HTR-8/SVneo (cell line): ENCODE measurements at places on chromosomes 2 and 18.
A peak's percentile ranks its signal among the peaks of the same experiment; 100 is the strongest.

DNA sequence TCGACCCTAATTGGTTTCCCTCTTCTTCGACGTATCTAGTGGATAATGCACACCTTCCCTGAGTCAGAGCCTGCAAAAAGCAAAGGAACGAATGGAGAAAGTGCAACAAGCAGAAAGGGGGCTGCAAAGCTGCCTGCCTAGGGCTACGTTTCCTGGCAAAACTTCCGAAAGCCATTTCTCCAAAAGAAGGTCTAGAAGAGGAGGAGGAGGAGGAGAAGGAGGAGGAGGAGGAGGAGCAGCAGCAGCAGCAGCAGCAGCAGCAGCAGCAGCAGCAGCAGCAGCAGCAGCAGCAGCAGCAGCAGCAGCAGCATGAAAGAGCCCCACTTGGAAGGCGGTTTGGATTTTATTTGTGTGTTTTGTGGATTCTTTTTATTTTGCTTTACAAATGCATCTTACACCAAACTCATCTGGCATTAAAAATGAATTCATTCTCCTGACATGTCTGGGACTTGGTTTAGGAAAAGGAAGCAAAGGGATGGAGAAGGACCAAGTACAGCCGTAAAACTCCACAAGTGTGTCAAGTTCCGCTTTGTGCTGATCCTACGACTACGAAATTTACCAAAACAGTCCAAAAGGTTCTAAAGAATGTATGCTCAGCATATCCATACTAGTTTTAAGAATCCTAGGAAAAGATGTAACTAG lies 2.0 kb downstream of the TCF4 start:
- no peak for DNase-seq

- DNase-seq = no peak
These were observed 7.2 kb downstream of the NCL start for GRCh38 chr2:231457101-231457500.

GRCh38 chr18:58412844-58413666 lies 215.8 kb downstream of the ALPK2 start:
- no peak for DNase-seq

DNA sequence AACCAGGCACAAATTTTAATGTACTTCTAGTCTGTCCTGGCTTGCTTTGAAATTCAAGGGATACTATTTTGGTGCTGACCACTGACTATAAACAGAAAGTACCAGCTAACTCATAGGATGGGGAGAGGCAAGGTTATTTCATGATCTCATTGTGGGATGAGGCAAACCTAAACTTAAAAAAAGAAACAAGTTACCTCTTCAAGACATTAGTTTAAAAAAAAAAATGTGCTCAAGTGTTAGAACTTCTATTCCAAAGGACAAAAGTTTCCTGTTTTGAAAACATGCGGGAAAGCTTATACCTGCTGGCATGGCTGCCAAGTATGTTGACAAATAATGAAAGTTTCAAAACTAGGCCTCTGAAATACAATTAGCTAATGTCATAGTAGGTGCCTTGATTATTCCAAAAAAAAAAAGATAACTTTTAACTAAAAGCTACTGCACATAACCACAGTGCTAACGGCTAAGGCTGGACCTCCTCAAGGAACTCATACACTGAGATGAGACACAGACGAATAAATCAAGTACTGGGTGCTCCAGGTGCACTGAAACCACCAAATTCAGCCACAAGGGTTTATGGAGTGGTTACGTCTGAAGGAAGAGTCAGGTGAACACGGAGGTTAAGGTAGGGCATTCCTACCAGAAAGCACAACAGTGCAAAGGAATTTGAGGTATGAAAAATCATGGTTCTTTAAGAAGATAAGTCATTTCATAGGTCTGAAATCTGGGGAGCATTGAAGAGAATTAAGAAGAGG lies 38.1 kb downstream of the TMEM131 start:
- DNase-seq = no peak

DNA sequence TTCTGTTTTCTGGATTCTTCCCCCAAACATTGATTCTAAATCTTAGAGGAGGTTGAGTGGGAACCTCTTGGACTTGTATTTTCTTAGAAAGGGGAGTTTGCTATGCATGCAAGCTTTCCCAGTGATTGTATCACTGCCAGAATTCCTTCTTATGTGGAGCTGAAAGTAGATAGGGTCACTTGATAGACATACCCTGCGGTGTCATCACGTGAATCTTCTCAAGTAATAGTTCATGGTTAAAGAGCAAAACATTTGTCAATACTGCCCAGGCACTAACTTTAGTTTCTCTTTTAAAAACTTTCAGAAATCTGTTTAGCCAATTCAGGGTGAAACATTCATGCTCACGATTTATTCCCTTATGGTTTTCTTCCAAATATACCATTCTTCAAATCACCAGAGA lies 6.4 kb downstream of the PMAIP1 start:
- DNase-seq = no peak

DNA sequence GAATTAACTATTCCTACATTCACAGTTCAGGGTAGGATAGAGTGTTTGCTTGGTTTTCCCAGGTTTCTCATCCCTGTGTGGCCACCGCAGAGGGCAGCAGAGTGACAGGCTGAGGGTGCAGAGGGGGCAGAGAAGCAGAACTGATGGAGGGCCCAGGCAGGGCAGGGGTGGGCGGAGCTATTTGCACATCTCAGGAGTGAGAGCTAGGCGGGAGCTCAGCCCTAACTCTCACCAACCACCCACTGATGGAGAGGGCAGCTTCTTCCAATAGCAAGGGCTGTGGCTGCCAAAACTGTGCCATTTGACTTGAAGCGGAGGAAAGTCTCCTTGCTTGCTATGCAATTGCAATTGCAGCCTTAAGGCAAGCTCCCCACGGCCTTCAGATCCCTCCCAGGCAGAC lies 12.0 kb upstream of the DARS1 start:
- no peak for DNase-seq

GRCh38 chr2:236862961-236863728 lies 222.5 kb upstream of the COPS8 start:
- DNase-seq = no peak

DNA sequence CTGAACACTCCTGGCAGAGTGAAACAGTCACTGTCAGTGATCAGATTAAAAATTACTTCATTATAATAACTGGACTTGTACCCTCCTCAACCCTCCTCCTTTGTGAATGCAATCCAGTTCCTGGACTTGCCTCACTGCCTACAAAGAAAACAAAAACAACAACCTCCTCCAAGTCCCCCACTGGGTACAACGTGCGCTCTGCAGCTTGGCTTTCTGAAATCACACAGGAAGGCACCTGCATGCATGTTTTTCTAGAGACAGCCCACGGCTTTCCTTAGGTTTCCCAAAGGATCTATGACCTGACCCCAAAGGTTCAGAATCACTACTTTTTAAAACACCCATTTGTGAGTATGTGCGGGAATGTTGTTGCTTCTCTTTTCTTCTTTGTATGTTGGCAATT lies 61.4 kb upstream of the TUBA3E start:
- DNase-seq = no peak

DNA sequence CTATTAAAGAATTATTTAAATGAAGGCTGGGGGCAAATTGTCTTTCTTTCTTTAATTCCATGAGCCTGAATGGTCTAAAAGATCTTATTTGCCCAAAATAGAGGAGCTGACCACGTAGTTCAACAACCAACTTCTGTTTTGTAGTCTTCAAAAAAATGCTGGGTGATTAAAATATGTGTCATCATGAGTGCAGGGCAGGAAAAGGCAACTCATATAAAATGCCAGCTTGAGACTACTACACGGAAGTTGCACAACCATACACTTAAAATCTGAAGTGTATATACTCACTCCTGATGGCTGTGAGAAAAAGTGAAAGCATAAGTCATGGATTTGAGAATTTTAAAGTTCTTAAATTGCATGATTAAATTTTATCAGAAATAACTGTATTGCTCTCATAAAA lies 210.9 kb downstream of the DYM start:
- DNase-seq = peak; percentile 42

GRCh38 chr18:49707599-49707998 lies 105.7 kb downstream of the ACAA2 start:
- DNase-seq = no peak

GRCh38 chr18:29321561-29321960 lies 1144.6 kb upstream of the CDH2 start:
- no peak for DNase-seq

- no peak for DNase-seq
These were observed 199.5 kb upstream of the SALL3 start for GRCh38 chr18:78779996-78780718.

- DNase-seq = peak; percentile 38
These were observed 80.5 kb downstream of the LYPD6 start for GRCh38 chr2:149410701-149411484.

DNA sequence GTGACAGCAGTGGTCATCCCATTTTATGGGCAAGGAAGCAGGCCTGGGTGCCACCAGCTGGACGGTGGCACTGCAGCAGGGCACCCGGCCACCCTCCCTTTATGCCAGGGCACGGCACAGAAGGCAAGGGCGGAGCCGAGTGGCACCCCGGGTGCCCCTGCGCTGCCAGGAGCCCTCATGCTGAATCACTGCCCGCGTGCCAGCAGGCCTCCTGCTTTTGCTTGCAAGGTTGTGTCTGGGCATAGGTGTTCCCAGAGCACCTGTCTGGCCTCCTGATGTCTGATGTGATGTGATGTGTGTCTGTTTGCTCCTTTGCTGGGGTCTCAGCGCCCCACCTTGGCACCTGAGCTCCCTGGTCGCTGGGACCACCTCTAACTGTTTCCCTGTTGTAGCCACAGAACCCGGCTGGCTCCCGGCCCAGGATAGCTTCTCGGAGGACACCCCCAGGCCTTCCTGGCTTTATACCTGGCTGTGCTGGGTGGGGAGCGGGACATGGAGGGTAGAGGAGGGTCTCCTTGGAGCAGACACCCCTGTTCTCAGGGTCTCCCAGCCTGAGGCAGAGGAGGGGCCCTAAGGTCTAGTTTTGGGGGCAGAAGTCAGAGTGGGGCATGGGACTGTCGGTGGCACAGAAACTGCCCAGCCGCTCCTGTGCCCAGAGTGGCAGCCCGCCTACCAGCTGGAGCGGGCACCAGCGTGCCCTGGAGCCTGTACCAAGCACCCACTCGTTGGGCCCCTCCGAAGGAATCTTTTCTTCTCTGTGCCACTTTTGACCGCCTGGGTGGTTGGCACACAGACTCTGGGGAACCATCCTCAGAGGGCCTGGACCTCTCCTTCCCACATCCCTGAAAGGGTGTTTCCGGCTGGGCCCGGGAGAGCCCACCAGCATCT lies 3.6 kb downstream of the GPC1 start:
- DNase-seq = no peak

DNA sequence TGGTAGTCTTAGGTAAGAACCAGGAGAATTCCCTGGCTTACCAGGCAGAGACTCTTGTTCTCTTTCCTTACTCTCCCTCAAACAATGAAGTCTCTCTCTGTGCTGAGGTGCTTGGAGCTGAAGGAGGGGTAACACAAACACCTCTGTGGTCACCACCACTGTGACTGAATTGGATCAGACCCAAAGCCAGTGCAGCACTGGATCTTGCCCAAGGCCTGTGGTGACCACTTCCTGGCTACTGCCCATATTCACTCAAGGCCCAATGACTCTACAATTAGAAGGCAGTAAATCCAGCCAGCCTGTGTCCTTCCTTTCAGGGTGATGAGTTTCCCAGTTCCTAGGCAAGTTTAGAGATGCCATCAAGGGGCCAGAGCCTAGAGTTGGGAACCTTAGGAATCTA lies 706.8 kb downstream of the SLC4A3 start:
- no peak for DNase-seq

DNA sequence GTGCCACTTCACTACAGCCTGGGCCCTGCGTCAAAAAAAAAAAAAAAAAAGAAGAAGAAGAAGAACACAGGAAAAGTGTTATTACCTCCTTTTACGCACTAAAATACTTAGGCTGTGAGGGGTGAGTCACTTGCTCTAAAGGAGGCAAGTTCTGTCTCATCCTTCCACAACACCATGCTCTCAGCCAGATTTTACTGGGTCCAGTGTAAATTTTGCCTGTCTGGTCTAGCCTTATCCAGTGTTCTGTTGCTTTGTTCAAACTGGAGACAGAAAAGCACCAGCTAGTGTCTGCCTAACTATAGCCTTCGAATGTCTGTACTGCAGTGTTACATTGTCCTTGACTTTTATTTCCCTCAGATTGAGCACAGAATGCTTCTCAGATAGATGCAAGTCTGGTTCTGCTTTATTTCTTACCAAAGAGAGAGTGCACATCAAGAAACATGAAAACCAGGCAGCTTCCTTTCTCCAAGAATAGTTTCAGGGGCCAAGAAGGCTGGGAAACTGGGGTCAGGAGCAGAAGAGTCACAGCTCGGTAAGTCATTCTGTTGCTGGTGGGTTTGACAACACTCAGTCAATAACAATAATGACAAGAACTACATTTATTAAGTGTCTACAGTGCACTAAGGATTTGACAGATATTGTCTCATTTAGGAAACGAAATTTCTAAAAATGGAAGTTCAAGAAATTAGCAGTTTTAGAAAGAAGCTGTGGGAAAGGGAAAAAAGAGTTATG lies 3.1 kb upstream of the MSGN1 start:
- no peak for DNase-seq

GRCh38 chr2:104384961-104385360 lies 469.0 kb upstream of the POU3F3 start:
- DNase-seq = no peak

DNA sequence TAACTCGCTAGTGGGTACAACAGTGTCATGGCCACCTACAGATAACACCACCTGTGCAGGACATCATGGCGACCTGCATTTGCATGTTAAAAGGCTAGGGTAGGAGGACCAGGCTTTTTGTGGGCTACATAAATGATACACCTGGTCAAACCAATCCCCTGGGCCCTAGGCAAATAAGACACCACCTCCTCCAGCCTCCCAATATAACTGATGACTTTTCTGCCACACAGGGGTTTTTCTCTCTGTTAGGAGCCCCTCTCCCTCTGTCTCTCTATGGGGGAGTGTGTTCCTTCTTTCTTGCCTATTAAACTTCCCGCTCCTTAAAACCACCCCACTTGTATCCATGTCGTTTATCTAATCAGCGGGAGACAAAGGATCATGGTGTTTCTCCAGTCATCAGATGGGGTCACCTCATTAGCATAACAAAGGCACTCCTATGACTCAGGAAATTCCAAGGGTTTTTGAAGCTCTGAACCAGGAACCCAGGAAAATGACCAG lies 10.8 kb upstream of the BUB1 start:
- no peak for DNase-seq

DNA sequence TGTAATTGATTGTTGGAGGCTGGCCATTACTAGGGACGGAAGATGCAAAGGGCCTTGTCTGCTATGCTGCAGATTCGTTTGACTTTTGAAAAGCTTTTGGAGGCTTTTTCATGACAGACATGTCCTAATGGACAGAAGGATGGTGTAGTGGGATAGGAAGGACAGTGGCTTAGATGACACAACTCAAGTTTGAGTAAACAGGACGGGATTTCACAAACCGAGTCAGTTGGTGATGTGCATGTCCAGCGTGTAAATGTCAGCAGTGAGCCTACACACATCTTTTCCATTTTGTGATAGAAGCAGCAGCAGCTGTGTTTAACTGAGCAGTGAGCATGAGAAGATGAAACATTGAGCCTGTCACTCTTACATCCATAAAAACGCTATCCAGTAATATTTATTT lies 76.0 kb downstream of the NCK2 start:
- DNase-seq = no peak

- no peak for DNase-seq
These were observed 108.6 kb downstream of the STRN start for GRCh38 chr2:36857713-36858112.
